CD8-positive, alpha-beta memory T cell (primary cell): ENCODE measurements at places on chromosomes 12 and 14.
A peak's percentile ranks its signal among the peaks of the same experiment; 100 is the strongest.

DNA sequence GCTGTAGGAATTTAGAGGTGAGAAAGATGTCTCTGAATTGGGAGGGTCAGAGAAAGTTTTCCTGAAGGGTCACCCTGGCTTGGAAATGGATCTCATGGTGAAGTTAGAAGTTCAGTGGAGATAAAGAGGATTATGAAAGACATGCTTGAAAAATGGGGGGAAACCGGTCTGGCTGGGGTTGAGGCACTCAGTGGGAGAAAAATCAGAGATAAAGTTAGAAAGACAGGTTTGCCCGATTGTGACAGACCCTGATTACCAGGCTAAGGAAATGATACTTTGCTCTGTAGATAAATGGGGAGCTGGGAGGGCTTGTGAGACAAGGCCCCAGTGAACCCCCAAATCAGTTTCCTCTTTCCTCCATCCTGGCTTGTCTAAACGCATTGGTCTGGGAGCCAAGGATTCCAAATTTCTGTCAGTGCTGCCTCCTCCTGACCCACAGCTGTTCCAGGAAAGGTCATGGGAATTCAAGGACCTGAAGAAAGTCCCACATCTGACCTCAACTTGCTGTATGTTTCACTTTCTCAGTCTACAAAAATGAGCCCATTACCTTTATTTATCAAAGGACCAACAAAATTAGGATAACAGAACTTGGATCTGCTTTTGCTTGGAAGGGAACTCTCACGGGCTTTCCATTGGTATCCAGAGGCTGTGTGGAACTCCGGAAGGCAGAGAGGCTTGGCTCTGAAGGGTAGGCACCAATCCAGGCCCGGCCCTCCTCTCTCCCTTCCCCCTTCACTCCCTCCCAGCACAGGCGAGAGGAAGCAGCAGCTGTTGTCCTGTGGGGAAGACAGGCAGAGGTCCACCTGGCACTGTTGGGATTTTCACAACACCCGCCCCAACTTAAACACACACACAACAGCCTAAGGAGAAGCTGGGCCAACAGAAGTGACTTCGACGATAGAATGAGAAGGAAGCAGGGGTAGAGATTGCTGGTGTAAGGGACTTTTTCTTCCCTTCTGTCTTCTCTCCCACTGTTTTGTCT lies 3.4 kb upstream of the RNASE7 start:
- DNase-seq, result no peak

- no peak for DNase-seq
These were observed 91.7 kb upstream of the SEL1L start for GRCh38 chr14:81625343-81625742.

- DNase-seq, result no peak
These were observed 303.7 kb upstream of the USP15 start for GRCh38 chr12:61956545-61956944.

- no peak for DNase-seq
These were observed 401.4 kb downstream of the ATP23 start for GRCh38 chr12:58342736-58343135.

DNA sequence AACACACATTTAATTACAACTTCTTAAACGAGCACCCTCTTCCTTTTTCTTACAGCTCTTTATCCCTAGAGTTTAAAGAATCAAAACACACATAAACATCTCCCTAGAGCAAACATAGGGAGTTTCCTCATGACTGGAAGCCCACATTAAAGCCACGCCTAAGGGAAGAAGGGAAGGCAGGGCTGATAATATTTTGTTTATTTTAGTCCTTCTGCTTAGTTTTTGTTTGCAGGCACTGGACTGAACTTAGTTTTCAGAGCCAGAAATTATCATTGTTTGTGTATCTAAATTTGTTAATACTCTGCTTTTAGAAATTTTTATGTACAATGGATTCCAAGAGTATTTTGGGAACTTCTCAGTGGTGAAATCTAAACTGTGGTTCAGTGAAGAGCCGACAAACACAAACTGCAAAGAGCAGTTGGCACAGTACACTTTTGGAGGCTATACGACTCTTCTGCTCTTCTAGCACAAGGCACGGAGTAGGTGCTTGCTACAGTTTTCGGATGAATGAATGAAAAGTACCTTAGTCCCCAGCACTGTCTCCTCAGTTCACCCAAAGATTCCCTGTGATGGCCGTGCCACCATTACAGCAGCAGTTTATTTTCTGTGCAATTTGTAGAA lies 17.6 kb upstream of the AMIGO2 start:
- no peak for DNase-seq

DNA sequence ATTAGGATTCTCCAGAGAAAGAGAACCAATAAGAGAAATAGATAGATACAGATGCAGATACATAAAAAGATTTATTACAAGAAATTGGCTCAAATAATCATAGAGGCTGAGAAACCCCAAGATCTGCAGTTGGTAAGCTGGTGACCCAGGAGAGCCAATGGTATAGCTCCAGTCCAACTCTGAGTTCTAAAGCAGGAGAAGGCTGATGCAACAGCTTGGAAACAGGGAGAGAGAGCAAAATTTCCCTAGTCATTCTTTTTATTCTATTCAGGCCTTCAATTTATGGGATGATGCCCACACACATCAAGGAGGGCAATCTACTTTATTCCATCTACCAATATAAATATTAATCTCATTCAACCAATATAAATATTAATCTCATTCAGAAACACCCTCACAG lies 218.2 kb downstream of the PRKD1 start:
- DNase-seq, result no peak

- DNase-seq, result no peak
These were observed 50.0 kb downstream of the ACACB start for GRCh38 chr12:109166371-109166770.

DNA sequence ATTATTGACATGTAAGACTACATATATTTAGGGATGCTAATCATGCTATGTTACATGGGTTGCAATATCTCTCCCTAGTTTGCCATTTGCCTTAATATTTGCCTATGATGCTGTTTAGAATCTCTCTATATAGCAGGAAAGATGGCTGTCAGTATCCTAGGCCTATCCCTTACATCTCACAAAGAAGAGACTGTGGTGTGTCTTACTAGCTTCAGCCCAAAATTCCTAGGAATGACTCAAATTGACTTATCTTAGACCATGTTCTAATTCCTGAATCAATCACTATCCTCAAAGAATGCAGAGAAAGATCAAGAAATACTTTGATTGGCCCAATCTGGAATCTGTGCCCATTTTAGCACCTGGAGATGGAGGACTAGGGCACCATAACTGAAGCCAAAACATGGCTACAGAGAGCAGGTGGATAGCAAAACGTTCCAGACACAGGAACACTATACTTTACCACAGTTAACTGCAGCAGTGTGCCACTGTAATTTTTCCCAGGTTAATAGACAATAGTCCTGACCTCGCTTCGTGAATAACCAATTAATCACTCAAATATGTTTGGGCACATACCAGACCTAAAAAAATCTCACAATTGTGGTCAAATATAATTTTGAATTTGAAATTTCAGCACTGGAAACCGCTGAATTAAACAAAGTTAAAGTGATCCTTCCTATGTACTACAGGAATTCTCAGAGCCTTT lies 32.7 kb upstream of the GLIPR1 start:
- no peak for DNase-seq

GRCh38 chr14:88166616-88167015 lies 156.5 kb downstream of the KCNK10 start:
- DNase-seq, result no peak

GRCh38 chr12:55499810-55500252 lies 7.7 kb downstream of the OR6C68 start:
- DNase-seq, result no peak

DNA sequence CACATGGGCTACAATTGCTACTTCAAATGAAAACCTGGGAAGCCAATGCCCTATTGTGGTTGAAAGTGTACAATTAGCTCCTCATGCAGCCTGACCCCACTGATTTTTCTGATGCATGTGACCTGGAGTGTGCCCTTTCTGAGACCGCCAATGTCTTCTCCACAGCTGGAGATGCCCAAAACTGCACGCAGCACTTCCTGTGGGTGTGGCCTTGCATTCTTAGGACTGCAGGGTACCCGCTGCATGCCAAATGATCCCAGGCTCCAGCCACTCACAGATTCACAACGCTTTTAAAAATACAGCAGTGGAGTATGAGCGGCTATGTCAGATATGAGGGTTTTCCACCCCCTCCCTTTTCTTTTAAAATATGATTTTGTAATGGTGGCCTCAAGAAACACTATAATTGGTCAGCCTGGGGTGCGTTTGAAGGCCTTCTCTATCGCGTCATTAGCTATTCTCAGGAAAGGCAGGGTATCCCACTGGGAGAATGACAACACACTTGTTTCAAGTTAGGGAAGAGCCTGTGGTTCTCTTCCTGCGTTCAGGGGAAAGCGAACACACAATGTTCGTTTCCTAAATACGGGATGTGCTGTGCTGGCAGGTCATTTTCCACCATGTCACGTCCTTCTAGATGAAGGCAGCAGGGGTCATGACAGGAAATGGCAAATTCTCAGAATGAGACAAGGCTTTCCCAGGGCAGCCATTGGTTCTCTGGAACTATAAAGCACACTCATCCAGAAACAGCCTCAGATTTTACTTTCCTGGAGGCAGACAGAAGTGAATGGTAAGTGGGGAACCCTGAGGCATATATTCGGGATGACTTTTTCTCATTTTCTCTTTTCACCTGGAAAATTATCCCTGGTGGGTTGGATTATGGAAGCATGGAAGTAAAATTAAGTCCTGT lies at the start of gene APOLD1:
Gene APOLD1, plus strand, starts transcription at position 749 of the 904 bp plus-strand sequence. Its CDS starts 33 bp downstream, at position 782.
- DNase-seq, result no peak

GRCh38 chr14:92906823-92907222 lies 16.1 kb upstream of the CHGA start:
- DNase-seq, result no peak

DNA sequence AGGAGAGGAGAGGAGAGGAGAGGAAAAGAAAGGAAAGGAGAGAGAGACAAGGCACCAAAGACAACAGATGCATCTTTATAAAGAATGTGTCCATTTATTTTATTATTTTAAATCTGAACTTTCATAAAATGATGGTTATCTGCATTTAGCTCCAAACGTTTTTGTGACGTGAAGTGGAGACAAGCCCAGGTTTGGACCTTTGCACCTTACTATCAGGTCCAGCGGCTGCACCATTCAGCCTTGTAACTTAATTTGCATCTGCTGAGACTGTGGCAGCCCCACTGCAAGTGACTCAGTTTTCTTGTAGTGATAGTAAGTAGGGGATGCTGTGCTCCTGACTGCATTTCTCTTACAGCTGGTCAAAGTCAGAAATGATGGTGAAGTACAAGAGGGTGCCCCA lies 130.7 kb downstream of the NTF3 start:
- DNase-seq, result no peak

- no peak for DNase-seq
These were observed 149.4 kb downstream of the SNAPC1 start for GRCh38 chr14:61911574-61911973.

GRCh38 chr12:52942901-52943181 lies 6.1 kb upstream of the KRT18 start:
- no peak for DNase-seq

DNA sequence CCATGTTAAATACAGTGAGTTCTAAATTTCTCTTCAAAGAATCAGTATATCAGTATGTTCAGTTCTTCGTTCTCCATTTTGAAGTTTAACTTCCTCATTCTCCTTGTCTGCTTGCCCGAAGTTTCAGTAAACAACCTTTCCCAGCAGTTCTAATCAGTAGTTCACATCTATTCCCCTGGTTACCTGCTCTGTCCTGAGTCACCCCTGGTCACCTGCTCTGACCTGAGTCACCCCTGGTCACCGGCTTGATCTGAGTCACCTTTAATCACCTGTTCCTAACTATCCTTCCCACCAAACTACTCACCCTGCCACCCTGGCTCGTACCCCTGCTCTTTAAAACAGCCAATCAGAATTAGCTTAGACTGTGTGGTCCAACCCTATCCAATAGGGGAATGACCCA lies 9.4 kb upstream of the OR10G3 start:
- no peak for DNase-seq

DNA sequence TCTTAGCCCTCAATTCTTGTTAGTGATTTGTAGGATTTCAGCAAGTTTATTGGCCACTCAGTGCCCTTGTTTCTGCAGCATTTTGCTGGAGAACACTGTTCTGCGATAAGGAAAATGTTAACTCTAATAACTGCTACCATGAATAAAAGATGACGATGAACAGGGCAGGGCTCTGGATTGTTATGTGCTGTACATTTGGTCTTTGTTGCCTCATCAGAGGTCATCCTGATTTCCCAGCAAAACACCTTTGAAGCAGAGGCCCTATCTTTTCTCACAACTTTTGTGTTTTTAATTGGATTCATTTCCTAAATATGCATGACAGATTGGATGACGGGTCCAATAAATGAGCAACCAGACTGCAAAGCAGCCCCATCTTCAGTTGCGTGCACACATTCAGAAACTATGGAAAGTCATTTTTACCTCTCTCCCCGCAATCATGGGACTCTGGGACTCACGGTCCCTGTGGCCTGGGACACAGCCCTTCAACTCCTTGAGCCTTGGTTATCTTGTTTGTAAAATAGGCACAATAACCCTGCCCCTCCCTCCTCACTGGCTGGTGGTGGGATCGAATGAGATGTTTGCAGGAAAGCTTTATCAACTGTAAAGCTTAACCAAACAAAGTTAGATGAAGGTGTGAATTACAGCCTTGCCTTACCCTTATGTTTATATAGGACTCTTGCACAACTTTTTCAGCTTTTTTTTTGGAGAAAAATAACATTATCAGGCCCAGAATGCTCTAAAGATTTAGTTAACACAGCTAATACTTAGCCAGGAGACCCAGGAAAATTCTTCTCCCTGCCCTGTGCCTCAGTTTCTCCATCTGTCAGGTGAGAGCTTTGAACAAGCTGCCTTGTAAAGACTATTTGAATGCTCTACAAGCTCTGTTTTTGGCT lies 45.4 kb downstream of the RPH3A start:
- no peak for DNase-seq

GRCh38 chr14:102898776-102899515 lies 23.5 kb upstream of the AMN start:
- DNase-seq, result no peak

DNA sequence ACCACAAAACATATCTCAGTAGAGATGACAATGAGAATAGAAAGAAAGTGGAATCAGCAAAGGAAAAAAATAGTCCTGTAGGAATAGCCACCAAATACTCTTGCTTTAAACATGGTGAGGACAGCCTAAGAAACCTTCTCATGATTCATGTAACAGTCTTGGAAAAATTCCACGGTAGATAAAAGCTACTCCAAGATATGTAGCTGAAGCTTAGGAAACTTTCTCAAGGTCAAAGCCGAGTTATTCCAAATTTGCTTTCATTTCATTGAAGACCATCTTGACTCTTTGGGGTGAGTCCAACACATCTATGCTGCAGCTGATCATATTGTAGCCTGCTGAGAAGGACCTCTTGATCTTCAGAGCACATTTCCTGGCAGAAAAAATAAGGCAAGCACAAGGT lies 157.6 kb downstream of the PAH start:
- no peak for DNase-seq

GRCh38 chr12:74922117-74922516 lies 287.5 kb downstream of the KCNC2 start:
- no peak for DNase-seq

GRCh38 chr12:40511341-40511740 lies 180.9 kb upstream of the CNTN1 start:
- no peak for DNase-seq

GRCh38 chr12:96045566-96045965 lies 10.2 kb upstream of the LTA4H start:
- peak; percentile 55 for DNase-seq

- DNase-seq, result no peak
These were observed 26.0 kb upstream of the SPATA7 start for GRCh38 chr14:88359500-88359899.

- DNase-seq, result no peak
These were observed 6.7 kb upstream of the LGR5 start for GRCh38 chr12:71432936-71433335.
